ENCODE measurements at places on chromosomes 16 and 17.

- DNase-seq = no peak
Observed at GRCh38 chr16:57299009-57299718, 14.7 kb upstream of the PLLP start.

DNA sequence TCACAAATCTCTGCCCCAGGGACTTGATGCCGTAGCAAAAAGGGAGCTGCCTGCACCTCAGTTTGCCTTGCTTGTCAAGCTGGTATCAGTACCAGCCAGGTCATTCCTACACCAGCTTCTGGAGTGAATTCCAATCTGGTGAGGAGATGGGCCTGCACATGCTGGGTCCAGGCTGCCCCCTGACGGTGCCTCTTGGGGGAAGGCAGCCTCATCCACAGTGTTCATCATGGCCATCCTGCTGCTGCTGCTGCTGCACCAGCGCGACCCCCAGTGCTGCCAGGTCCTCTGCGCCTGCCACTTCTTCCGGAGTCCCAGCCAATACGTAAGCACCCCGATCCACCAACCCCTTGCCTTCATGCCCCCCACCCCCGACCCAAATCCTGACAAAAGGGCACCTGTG lies 8.3 kb downstream of the MRPL27 start:
- DNase-seq = no peak

DNA sequence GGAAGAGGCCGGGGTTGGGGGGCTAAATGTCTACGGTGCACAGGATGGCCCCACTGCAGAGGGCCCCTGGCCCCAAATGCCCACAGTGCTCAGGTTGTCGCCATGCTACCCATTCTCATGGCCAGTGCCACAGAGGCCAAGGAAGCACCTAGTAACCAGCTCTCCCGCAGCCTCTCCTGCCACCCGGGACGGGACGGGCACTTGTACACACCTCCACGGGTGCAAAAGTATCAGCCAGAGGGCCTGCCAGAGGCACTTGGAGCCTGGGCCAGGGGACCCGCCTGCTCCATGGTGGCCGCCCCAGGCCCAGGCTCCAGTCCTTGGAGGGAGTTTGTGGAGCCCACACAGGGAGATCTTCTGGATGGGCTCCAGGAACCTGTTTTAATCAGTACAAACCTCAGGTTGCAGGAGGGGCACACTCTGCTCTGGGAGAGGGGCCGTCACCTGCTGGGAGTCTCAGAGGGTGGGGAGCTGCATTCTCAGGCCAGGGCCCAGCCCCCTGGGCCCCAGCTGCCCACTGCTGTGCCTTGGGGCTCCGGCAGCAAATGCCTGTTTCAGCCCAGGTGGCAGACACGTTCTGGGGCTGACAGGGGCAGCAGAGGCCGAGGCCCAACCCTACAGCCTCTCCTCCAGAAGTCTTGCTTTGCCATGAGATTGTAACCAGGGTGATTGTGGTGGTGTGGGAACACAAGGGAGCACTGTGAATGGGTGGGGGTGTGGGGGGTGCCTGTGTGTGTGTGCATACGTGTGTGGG lies 7.9 kb downstream of the TPSD1 start:
- DNase-seq = no peak

- DNase-seq = no peak
Observed at GRCh38 chr16:68940816-68941215, 97.5 kb downstream of the TANGO6 start.

GRCh38 chr16:35754391-35755369 lies 2295.3 kb downstream of the TP53TG3F start:
- DNase-seq = no peak

GRCh38 chr16:77046206-77046605 lies 144.8 kb upstream of the MON1B start:
- DNase-seq = no peak
